ENCODE measurements at places on chromosomes 1 and 21.

- peak; percentile 62 for DNase-seq
Measured at GRCh38 chr1:37561133-37562132, 4.7 kb downstream of the DNALI1 start.

DNA sequence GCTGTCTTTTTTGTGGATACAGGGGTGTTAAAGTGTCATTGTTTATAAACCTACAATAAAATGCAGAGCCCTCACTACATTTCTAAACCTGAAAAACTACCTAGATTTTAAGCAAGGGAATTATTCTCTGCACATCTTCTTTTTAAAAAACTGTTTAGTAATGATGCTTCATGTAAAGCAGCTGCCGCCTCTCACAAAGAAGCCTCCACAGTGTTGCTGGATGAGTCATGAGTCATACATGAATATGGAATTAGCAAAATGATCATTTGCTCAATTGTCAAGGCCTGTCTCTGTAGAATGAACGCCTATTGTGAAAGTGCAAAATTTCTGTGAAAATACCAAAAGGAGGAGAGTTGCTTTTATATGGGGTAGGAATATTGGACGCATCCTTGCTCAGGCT, 259.5 kb upstream of the CHRM3 start:
- DNase-seq = no peak

DNA sequence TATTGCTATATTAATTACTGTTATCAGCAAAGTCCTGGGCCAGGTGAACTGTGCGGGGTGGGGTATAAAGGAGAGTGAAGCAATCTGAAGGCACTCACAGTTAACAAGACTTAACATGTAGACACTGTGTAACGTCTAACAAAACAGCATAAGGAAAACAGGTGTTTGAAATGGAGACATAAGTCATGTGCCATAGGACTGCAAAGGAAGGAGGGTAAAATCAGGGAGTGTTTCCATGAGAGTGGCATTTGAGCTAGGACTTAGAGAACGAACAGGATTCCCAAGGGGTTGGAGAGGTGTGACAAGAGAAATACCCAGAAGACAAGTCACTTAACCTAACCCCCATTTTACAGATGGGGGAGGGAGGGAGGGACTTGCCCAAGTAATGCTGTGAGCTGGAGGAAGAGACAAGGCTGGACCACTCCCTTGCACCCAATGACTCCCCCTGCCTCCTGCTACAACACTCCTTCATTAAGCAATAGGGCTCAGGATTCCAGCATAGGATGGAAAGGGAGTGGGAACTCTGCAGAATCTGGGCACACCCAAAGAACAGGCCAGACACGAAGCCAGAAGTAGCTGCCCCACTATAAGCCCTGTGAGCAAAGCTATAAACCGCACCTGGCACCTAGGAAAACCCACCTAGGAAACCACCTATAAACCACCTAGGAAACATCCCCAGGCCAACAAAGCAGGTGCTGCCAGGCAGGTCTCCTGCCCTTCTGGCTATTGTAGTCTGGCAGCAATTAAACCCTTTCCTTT, 6.6 kb downstream of the PEF1 start:
- DNase-seq = no peak

GRCh38 chr1:231188072-231188471, 26.2 kb downstream of the TRIM67 start:
- no peak for DNase-seq

- no peak for DNase-seq
Measured at GRCh38 chr21:27224169-27224568, 257.3 kb upstream of the ADAMTS5 start.

DNA sequence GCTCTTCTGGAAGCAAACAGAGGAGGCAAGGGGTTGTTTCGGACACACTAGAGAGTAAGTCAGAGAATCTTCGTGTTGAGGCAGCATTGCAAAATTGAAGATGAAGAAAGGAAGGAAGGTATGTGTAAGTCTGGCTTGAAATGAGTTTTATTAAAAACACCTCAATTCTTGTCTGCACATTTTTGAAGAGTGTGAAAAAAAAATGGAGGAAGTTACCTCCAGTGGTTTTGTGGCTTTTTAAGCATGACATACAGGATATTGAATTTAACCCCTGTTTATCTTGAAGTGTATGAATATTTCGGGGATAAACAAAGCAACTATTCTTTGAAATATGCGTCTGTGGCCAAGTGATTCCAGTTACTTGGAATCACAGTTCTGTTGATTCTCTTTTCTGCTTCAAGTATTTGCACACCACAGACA, 203.2 kb upstream of the SGIP1 start:
- no peak for DNase-seq

- no peak for DNase-seq
Measured at GRCh38 chr1:22123071-22123390, 19.9 kb downstream of the WNT4 start.

- no peak for DNase-seq
Measured at GRCh38 chr1:31793086-31793485, 22.7 kb downstream of the SPOCD1 start.

- no peak for DNase-seq
Measured at GRCh38 chr1:55670331-55671082, 455.3 kb upstream of the USP24 start.

GRCh38 chr21:16837321-16837720, 675.5 kb upstream of the CXADR start:
- no peak for DNase-seq

DNA sequence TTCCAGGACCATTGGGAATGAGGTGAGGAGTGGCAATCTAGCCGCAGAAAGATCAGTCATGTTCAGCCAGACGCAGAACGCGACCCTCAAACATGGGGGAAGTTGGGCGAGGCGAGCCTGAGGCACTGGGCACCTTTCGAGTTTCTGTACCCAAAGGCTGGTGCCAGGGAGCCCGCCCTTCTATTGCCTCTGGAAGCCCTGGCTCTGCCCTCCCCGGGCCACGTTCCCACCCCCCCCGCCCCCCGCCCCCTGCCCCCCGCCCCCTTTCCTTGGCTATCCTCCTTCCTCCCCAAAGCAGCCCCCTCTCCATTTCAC, 2.2 kb upstream of the ZBTB7B start:
- DNase-seq = no peak

- no peak for DNase-seq
Measured at GRCh38 chr1:216926720-216927510, 203.7 kb upstream of the ESRRG start.

- no peak for DNase-seq
Measured at GRCh38 chr1:23376890-23377811, 7.5 kb upstream of the ZNF436 start.

DNA sequence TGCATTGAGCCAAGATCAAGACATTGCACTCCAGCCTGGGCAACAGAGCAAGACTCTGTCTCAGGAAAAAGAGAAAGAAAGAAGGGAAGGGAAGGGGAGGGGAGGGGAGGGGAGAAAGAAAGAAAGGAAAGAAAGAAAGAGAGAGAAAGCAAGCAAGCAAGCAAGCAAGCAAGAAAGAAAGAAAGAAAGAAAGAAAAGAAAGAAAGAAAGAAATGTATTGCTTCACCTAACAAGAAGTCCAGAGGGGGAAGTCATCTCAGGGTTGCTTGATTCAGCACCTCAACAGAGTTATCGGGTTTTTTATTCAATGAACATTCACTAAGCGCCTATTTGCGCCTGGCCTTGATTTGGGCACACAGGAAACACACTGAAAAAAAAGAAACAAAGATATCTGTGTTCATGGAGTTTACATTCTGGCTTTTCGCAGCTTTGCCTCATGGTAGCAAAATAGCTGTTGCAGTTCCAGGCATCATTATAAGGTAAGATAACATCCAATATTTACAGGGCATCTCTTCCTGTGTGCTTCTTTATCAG, 8.2 kb upstream of the RCSD1 start:
- no peak for DNase-seq

- no peak for DNase-seq
Measured at GRCh38 chr1:241647658-241648057, 4.4 kb upstream of the WDR64 start.

GRCh38 chr1:210328746-210329503, at the start of gene HHAT:
HHAT (plus strand) TSS chr1:210328902; CDS start chr1:210348976, 20,074 bp downstream.
- DNase-seq = peak; percentile 58

- no peak for DNase-seq
Measured at GRCh38 chr1:240947438-240948224, 335.7 kb upstream of the GREM2 start.

GRCh38 chr1:198922638-198923430, 284.0 kb downstream of the PTPRC start:
- no peak for DNase-seq

GRCh38 chr21:36792505-36792967, 93.6 kb downstream of the SIM2 start:
- DNase-seq = no peak

- peak; percentile 66 for DNase-seq
Measured at GRCh38 chr1:36223381-36223995, 755 bp upstream of the THRAP3 start.

DNA sequence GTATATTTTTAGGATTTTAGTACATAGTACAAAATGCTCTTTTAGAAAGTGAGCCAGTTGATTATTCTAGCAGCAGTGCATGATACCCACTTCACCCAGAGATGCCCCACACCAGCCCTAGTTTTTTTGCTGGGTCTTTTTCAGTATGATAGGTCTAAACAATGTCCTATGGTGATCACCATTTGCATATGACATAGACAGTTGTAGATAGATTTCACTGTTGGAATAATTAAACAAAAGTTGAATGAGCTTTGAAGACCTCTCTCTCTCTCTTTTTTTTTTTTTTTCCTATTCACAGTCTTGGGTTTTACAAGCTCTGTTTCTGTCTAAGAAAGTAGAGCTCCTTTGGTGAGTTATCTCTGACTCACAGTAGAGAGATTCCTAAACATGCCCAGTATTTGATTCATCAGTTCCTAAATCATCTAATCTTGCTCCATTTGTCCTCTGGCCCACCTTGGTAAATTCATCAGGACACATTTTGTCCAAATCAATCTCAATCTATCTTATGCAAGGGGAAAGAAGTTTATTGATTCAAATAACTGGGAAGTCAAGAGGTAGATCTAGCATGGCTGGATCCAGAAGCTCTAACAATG, 44.7 kb upstream of the VAV3 start:
- no peak for DNase-seq

DNA sequence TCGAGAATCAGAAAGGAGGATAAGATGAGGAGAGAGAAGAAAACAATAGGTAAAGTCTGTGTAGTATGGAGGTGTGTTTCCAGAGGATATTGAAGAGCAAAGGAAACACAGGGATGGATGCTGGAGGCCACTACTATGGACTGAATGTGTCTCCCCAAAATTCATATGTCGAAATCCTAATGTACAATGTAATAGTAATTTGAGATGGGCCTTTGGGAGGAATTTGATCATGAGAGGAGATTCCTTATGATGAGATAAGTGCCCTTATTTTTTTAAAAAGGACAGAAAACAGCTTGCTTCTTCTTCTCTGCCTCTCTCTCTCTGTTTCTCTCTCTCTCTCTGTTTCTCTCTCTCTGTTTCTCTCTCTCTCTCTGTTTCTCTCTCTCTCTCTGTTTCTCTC, 602.2 kb upstream of the ADAMTS5 start:
- no peak for DNase-seq

GRCh38 chr21:39082656-39083376, 100.4 kb downstream of the PSMG1 start:
- no peak for DNase-seq

DNA sequence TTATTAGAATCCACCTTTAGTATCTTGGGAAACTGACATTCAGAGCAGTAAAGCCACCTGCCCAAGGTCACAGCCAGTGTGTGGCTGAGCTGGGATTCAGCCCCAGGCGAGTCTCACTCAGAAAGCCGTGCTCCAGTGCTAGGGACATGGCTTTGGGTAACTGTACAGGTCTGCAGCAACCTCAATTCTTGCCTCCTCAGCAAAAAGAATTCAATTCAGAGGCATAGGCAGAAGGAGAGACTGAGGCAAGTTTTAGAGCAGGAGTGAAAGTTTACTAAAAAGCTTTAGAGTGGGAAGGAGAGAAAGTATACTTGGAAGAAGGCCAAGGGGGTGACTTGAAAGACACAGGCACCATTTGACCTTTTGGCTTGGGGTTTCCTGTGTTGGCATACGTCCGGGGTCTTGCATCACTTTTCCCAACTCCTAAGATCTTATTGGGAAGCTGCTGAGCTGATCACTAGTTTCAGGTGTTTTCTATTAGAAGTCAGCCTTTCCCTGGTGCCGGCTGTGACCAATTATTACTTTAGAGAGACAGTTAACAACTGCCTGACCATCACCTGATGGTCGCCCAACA, 529.3 kb downstream of the MATN1 start:
- DNase-seq = no peak

DNA sequence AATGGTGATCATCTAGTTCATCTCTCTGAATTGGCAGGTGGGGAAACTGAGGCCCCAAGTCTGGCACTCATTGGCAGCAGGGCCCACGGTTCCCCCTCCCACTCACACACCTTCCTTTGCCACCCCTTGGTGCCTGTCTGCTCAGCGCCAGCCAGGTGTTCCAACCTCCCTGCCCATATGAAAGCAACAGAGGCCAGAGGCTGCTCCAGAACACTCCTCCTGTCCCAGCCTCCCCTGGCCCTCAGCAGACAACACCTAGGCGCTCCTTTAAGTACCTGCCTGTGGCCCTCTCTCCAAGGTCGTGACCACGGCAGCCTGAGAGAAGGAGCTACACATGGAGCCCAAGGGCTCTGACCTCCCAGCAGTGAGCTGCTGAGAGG, 362.3 kb upstream of the VAMP3 start:
- peak; percentile 29 for DNase-seq

- no peak for DNase-seq
Measured at GRCh38 chr1:167273027-167273800, 52.5 kb downstream of the POU2F1 start.

DNA sequence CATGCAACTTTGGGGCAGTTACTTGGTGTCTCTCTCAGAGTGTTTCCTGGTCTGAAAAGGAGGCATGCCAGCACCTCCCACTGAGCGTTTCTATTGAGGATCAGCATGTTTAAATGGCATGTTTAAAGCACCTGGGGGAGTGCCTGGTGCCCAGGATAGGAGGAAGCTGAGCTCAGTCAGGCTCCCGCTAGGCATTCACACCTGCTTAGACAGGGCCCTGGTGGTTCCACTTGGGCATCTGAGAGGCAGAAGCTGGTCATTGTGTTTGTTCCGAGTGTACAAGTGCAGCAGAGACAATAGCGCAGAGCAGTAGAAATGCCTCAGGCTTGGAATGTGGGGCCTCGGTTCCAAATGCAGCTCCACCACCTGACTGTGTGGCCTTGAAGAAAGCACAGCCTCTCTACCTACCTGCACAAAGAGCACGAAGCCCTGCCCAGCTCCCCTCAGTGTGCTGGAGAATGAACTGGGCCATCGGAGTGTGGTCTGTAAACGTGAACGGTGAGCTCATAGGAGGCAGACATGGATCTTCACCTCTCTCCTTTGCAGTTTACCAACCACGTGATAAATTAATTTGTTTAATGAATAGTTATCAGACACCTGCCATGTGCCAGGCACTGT, 20.3 kb upstream of the TMEM222 start:
- no peak for DNase-seq

DNA sequence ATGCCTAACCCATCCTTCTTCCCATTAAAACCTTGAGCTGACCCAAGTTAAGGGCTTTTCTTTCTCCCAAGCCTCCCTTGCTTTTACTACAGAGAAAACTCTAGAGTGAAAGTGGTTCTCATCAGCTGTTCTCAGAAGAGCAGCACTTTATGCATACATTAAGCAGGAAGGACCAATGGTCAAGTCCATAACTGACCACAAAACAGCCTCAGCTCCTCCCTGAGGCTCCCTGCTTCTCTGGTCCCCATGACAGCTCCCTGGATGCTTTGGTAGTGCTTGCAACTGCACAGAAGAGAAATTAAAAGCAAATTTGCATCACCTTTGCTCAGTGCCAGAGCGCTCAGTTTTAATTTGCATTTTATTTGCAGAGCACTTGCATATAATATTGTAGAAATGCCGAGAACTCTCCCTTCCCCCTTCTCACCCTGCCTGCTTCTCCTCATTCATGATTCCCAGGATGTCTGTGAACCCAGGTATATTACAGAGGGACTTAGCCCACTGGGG, 56.1 kb downstream of the LMX1A start:
- no peak for DNase-seq
